Stimulated activated CD8-positive, alpha-beta memory T cell treated with anti-CD3 and anti-CD28 coated beads, Interleukin-4, amount 100 ng/mL, for 48 hours (primary cell): ENCODE measurements at places on chromosomes 7 and 10.

GRCh38 chr7:88132725-88133124, 87.1 kb downstream of the SRI start:
- DNase-seq: no peak

DNA sequence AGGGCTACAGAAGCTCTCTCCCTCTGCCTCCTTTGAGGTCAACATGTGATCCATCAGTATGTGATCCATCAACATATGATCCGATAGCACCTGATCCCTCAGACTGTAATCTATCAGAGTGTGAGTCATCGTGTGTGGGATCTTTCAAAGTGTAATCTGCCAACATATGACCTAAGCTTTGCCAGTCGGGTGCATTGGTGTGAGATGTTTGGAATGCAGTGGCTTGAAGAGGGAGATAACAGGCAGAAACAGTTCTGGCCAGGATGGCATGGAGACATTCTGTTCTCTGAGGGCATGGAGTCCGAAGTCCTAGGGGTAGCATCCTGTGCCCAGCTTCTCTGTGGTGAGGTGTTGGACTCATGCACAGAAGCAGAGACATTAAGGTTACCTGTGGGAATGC, 217.7 kb upstream of the ETV1 start:
- DNase-seq: no peak

- DNase-seq: no peak
Observed at GRCh38 chr10:85638797-85639196, 727.8 kb downstream of the GRID1 start.

DNA sequence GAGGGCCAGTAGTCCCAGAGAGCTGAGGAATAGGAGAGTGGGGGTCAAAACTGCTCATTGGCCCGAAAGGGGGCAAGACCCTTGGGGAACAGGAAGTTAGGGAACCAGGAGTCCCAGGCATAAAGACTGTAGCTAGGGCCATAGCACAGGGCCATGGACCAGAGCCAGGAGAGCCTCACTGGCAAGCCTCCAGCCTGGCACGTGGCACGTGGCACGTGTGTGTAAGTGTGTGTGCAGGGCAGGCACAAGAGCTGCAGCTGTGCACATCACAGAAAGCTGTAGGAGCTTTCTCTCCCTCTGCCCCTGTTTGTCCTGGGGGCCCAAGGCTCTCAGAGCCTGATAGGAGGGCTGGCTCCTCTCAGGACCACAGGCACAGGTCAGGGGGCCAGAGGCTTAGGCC, 47.8 kb upstream of the SLF2 start:
- no peak for DNase-seq

GRCh38 chr10:132705173-132705572, 80.8 kb downstream of the NKX6-2 start:
- no peak for DNase-seq

DNA sequence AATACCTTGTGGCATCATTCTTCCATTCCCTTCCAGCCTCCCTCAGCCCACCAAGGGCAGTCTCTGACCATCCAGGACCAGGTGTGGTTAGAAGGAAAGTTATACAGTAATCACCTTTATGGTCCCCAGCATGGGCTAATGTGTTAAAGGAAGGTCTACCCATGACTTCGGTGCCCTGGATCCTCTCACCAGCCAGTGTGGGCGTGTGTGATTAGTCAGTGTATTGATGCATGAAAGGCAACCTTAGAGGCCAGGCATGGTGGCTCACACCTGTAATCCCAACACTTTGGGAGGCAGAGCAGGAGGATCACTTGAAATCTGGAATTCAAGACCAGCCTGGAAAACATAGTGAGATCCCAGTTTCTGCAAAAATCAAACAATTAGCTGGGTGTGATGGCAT, 88.9 kb downstream of the APBB1IP start:
- no peak for DNase-seq

GRCh38 chr7:95424716-95425115, 10.1 kb downstream of the PON2 start:
- DNase-seq: no peak
